ENCODE measurements at places on chromosomes 13 and 19.

GRCh38 chr19:5826531-5827341, 12.8 kb downstream of the FUT6 start:
- DNase-seq, result peak; percentile 75

DNA sequence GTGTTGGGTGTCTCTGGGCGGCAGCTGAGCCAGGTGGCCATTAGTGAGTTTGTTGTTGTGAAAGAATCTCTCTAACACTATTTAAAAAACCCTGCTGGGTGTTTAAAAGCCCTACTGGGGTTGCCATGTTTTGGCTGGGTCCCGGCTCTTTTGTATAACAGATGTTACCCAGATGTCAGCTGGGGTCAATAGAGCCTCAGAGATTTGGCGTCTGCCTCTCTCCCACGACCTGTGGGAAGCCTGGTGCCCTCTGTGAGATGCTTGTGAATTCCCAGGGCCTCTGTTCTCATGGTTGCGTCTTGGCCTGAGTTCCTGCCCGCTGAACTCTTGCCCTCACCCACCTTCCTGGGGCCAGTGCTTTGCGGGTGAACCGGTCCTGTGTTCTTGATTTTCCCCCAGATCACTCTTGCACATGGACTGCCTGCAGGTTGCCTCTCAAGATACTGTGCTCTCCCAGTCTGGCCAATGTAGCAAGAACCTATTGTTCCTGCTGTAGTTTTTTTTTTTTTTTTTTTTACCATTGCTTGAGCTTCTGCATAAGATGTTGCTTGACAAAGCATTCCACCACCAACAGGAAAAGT, 9.5 kb downstream of the NFILZ start:
- no peak for DNase-seq

GRCh38 chr13:77412116-77412635, 85.3 kb upstream of the MYCBP2 start:
- no peak for DNase-seq

- DNase-seq, result no peak
Measured at GRCh38 chr13:106212386-106213010, 323.0 kb downstream of the EFNB2 start.

- DNase-seq, result no peak
Measured at GRCh38 chr19:36081894-36082293, 27.2 kb downstream of the WDR62 start.

DNA sequence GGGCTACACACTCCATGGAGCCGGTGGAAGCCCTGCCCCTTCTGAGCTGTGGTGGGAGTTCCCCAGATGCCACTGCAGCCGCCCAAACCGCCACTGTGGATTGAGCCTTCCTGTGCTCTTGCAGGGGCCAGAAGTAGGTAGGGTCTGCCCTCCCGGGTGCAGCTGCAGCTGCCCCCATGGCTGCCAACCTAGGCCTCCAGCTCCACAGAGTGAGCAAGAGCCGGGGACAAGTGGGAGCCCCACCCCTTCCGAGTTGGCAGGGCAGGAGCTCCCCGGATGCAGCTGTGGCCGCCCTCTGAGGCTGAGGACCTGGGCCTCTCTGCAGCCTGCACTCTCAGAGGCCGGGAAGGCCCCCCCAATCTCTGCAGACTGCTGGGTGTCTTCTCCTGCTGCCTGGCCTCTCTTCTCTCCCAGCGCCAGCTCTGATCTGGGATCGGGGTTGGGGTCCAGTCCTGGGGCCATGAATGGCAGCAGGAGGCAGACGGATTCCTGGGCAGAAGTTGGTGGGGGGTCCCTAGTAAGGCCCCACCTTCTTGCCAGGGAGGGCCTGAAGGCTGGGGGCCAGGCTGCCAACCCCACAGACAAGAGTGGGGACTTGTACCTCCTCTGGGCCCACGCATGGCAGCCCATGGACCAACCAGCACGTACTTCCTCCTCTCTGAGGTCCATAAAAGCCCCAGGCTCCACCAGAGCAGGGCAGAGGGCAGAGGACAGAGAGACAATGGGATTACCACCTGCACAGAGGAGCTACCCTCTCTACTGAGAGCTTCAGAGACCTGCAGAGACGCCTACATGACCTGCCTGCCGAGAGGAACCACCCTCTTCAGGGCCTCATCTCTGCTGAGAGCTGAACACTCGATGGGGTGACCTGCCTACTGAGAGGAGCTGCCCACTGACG, 28.9 kb downstream of the AP2S1 start:
- no peak for DNase-seq

- no peak for DNase-seq
Measured at GRCh38 chr13:41608839-41609177, 151.5 kb downstream of the RGCC start.

GRCh38 chr13:91609353-91609752, 210.9 kb downstream of the GPC5 start:
- no peak for DNase-seq

- DNase-seq, result no peak
Measured at GRCh38 chr13:59584761-59585670, 578.7 kb downstream of the DIAPH3 start.

DNA sequence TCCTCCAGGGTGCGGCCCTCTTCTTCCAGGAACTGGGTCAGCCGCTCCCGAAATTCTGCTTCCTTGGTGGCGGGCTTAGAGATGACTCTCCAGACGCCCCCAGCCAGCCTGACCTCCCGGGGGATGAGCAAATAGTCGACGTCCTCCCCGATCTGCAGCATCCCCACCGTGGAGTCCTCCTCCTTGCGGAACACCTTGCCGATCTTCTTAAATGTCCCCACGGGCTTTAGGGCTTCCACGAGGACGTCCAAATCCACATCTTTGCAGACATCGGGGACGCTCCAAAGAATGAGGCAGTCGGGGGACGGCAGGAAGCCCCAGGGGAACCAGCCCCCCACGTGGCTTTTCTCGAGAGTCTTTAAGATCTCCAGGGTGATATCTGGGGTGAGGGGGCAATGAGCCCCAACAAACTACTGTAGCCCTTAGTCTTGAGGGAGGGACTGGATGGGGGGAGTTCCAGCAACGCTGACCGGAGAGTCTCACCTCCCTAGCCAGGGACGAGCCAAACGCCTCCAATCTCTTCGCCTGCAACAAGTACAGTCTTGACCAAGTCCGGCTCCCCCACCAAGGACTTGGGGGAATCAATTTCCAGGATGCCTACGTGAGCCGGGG, 608 bp downstream of the CCDC8 start:
- DNase-seq, result no peak

DNA sequence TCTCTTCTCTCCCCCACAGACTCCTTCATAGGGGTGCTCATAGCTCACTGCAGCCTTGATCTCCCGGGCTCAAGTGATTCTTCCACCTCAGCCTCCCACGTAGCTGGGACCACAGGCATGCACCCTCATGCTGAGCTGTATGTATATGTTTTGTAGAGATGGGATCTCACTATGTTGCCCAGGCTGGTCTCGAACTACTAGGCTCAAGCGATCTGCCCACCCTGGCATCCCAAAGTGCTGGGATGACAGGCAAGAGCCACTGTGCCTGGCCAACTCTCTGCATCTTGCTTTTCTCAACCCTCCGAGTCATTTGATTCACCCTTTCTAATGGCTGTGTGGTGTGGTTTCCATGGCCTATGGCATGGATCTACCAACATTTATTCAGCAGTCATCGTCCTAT, 10.1 kb upstream of the IRGC start:
- DNase-seq, result no peak

DNA sequence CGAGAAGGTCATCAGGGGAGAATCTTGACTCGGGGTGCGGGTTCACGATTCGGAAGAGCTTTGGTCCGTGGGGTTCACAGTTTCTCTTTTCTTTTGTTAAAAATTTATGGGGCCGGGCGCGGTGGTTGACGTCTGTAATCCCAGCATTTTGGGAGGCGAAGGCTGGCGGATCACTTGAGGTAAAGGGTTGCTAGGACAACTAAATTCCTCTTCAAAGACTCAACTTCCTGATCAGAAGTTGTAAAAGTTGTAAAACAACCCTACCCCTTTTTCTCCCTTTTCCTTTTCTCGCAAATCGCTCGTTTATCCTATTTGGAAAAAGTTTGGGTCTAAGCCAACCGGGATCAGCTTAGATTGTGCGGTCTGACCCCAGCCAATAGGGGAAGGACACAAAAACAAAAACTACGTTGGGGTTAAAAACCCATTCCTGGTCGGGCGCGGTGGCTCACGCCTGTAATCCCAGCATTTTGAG, 673 bp downstream of the ZNF486 start:
- DNase-seq, result peak; percentile 51

DNA sequence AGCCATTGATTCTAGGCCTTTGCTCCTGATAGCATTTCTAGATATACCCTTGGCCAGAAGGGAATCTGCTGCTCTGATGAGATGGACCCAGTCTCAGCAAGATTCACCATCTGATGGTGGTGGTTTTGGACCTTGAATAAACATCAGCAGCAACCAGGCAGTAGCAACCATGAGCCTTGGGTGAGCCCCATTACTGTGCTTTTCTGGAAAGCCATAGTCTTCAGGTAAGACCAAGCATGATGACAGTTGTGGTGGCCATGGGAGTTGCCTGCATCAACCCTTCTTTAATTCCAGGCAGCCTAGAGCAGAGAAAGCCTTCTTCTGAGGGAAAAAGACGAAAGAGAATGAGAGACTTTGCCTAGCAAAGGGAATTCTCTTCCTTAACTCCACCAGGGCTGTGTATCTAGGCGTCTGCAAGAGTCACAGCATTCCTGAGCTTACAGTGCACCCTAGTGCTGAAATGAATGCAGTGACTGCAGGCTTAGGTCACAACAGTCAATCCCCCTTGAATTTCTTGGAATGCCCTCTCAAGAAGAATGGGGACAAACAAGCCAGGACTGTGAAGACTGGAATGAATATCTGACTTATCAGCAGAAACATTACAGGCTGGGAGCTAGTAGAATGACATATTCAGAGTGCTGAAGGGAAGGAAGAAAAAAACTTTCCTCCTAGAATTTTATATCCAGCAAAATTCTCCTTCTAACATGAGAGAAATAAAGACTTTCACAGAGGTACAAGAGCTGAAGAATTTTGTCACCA, 942.4 kb upstream of the PCDH20 start:
- peak; percentile 71 for DNase-seq

DNA sequence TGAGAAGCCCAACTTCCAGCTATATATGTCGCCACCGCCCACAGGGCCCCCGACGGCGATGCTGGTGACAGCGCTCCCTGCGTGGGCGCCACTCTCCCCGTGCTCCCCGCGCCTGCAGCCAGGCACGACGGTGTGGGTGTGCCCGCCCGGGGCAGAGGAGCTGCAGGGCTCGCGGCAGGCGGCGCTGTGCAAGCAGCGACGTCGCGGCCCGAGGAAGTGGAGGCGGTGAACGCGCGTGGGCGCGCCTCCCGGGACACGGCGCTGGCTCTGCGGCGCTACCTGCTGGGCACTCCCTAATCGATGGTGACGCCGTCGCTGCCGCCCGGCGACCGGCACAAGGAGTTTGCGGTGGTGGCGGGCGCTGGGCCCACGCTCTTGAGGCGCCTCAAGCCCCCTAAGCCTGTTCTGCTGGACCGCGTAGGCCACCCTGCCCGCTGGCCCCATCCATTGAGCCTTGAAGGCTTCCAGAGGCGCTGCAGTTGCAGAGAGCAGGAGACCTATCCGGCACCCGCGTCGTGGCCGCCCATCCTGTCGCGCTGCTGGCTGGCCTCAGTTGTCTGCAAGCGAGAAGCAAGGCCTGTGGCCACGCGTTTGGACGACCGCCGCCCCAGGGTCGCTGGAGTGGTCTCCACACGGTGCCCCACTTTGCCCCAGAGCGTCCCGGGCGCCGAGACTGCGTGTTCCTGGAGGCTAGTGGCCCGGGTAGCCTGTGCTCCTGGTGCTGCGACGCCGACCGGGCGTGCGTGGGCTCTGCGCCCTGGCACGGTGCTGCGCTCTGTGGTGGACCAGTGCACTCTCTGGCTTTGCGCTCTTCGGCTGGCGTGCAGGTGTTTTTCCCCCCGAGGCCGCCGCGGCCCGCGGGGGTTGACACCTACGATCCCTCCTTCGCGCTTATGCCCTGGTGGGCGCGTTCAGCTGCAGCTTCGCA, 23.1 kb downstream of the LRFN3 start:
- no peak for DNase-seq

DNA sequence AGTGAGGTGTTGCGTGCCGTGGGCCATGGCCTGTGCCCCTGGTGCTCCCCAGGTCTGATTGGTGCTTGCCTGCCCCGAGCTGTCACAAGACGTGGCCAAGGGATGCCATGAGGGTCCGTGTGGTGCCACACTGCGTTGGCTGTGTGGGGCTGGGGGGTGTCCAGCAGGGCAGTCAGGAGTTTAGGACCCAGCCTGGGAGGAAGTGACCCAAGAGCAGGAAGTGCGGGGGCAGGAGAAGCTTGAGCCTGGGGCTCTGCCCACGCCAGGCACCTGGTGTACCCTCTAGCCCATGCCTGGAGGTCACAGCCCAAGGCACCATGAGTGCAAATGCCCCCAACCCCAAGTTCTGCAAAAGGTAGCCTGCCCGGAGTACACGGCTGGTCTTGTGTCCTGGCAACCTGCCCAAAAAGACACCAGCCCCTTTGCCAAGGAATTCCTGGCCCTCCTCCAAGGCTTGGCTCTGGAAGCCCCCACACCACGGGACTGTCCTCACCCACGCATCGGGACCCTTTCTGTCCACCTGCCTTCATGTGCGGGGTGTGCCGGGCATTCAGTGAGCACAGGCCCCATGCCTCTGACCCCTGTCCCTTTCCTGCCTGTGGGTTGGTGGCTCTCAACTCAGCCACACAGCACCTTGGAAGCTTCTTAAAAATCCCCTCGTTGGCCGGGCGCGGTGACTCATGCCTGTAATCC, 24.9 kb downstream of the MPND start:
- DNase-seq, result no peak

DNA sequence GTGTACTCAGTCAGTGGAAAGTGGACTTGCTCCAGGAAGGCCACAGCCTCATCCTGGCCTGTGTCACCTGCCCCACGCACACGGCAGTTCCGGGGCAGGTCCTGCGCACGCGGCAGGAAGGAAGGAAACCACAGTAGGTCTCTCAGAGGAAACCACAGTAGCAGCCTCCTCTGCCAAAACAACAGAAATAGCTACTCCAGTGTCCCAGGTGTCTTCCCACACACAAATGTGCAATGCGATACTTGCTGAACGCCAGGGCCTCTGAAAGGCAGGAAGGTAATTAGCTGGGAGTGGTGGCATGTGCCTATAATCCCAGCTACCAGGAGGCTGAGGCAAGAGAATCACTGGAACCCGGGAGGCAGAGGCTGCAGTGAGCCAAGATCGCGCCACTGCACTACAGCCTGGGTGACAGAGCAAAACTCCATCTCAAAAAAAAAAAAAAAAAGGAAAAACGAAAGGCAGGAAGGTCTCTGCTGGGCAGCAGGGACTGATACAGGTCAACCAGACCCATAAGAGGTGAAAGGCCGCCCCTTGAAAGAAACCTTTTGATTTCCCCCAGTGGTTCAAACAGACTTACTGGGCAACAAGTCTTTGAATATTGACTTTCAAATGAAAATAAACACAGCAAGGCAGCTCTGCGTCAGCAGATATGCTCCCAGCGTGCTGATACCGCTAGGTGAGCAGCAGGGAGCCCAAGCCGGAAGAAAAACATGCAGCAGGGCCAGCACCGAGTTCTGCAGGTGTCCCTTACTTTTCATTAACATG, 49.5 kb downstream of the CRYL1 start:
- no peak for DNase-seq

GRCh38 chr13:52399046-52399445, 6.9 kb downstream of the THSD1 start:
- DNase-seq, result no peak

GRCh38 chr13:24943136-24943535, 152.8 kb upstream of the PABPC3 start:
- no peak for DNase-seq

- no peak for DNase-seq
Measured at GRCh38 chr13:21420706-21421105, 38.4 kb downstream of the ZDHHC20 start.
